ENCODE measurements at places on chromosomes 2 and 18. TPM values are rescaled to one million over a fixed set of nuclear protein-coding genes. Genes with fewer than 3 reads are reported as not detected.
A peak's percentile ranks its signal among the peaks of the same experiment; 100 is the strongest.

DNA sequence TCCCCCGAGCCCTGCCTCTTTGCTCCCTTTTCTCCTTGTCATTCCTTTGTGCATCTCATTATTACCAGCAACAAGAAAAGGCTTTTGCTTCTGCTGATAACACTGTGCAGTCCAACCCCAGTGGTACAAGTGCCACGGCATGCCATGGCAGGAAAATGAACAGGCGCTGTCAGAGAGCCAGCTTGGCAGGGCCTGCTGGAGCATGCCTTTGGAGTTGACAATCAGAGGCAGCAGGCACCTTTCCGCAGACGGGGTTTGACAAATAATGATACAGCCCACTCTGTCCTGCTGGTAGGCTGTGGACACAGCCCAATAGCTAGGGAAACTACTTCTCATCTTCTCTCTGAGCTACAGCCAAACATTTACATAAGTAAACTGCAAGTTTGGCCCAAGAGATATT, 243.9 kb upstream of the LRRTM1 start:
- no peak for ATAC-seq

- ATAC-seq = no peak
Measured at GRCh38 chr2:233142355-233142897, 82.3 kb downstream of the INPP5D start.

DNA sequence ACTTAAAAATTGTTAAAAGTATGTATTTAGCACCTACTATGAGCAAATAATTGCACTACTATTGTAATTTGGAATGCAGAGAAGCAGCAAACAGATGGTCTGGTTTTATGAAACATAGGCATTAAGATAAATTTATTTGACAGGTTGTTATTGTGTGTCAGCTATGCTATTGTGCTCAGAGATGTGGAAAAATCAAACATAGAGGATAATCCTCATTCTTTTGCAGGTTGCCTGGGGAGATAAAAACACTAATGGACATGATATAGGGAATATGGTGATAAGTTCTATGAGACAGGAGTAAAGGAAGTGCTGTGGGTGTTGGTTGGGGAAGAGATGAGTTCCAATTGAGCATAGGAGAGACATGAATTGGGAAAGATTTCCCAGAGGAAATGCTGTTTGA, 71.3 kb downstream of the PPP1R1C start:
- no peak for ATAC-seq

GRCh38 chr2:216578325-216578724, 54.9 kb upstream of the IGFBP2 start:
- no peak for ATAC-seq

DNA sequence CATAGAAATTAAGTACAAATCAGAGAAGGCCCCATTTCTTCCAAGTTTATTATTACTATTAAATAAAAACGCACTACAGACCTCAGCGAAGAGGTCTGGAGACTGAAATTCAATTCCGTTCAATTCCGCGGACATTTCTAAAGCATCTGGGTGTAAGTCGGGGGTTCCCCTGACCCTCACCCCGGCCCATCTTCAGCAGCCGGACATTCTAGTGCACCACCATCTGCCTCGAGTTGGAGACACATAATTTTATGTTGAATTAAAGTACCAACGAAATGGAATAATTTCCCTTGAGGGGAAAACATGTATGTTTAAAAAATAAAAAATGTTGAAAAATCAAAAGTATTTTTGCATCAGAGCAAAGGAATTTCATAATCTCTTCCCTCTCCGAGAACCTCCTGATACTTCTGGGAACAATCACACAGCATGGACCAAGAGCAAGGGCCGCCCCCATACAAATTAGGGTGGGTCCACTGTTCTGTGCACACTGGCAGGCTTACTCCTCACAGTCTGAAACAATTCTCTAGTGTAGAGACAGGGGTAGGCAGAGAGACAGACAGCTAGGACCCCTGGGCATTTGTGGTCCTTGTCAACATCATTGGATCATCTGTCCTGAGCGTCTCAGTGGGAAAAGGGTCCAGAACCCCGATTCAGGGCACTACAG, 29.3 kb downstream of the MBP start:
- ATAC-seq = no peak

DNA sequence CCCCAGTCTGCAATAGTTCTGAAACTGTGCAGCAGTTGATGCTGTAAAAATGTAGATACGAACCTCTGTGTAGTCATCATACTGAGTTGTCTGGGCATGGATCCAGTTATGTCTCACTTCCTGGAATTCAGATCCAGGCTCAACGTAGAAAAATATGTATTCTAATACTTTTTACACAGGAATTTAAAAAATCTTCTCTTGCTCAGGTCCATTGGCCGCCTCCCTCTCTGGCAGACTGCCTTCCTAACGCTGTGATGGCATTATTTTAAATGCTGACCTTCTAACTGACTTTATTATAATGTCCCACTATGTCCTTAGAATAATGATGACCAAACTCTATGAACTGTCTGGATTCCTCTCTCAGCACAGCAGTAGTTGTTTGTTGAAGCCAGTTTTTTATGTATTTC, 119.6 kb downstream of the FEZ2 start:
- peak; percentile 82 for ATAC-seq

DNA sequence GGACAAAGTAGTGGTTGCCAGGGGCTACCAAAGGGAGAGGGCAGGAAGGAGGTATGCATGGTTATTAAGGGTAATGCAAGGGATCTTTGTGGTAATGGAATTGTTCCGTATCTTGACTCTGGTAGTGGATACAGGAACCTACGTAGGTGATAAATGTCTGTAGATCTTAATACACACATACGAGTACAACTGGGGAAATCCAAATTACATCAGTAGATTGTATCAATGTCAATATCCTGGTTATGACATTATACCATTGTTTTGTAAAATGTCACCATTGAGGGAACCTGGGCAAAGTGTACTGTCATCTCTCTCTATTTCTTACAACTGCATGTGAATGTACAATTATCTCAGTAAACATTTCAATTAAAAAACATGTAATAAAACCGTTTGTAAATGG, 56.2 kb downstream of the ALPK2 start:
- no peak for ATAC-seq

GRCh38 chr2:545711-546650, 131.2 kb downstream of the TMEM18 start:
- ATAC-seq = no peak

DNA sequence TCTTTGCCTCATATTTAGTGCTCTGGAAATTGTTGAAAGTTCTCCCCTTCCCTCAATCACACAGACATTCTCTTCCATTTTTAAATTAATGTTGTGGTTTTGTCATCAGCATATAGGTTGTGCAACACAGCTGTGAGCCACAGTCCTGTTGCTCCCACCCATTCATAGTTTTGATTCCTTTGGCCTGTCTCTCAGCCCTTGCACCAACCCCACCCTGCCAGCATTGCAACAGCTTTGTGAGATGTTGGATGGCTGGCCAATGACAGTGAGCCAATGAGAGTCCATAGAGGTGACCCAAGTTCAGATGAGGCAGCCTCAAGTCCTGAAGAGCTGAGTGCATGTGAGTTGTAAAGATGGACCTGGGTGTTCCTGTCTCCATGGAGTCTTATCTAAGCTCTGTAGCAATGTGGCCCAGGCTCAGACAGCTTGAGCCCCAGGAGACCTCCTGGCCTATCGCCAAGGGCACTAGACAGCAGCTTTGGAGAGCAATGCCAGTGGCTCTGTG, 775.5 kb downstream of the RNF144A start:
- ATAC-seq = no peak

DNA sequence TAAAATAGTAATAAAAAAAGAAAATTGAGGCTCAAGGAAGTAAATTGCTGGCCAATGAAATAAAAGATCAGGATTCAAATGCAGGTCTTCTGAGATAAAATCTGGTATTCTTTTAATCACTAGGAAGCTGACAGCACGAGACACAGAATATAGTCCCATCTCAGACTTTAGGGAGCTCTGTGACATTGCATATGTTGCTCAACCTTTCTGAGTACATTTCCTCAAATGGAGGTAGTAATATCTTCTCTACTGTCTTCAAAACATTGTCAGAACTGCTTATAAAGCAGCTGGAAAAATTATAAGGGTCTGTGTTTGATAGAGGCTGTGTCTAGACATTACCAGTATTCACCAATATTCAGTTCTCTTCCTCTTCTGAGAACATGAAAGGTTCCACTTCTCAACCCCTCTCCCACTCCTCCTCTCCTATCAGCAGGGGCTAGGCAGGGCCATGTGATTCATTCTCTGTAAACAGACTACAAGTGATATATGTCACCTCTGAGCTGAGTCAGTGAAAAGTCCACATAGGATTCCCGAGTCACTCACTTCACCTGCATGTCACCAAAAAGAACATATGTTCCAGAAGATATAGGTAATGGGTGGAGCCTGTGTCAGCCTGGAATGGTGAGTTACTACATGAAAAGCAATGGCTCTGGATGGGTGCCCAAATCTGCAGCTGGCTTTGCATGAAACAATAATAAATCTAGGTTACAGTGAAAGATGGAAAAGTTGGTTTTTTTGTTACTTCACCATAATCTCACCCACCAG, 7.1 kb downstream of the KCNE4 start:
- peak; percentile 63 for ATAC-seq

- no peak for ATAC-seq
Measured at GRCh38 chr18:44651478-44651877, 29.2 kb upstream of the SETBP1 start.

DNA sequence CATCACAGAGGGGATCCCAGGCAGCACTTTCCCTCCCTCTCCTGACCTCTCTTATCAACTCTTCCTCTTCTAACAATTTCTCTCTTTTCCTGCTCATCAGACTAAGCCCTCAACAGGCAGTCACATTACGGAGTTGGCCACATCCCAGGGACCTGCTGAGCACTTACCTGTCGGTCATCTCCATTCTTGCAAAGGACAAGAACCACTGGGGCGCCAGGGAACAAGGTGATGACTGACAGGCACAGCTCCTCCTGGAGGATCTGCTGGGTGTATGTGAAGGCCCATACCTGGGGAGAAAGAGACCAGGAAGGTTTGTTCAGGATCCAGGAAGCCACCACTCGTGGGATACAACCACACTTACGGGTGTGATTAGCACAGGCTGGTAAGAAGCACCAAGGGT, 104.8 kb upstream of the CAPN13 start:
- no peak for ATAC-seq

DNA sequence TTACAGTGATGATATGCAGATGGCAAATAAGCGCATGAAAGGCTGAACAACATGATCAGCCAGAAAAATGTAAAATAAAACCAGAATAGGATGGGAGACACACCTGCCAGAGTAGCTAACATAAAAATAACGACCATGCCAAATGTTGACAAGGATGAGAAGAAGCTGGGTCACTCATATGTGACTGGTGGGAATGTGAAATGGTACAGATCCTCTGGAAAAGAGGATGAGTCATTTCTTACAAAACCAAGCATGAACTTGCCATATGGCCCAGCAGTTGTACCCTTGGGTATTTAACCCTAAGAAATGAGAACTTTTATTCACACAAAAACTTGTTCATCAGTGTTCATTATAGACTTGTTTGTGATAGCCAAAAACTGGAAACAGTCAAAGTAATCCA, 143.8 kb downstream of the SH3BP4 start:
- no peak for ATAC-seq

DNA sequence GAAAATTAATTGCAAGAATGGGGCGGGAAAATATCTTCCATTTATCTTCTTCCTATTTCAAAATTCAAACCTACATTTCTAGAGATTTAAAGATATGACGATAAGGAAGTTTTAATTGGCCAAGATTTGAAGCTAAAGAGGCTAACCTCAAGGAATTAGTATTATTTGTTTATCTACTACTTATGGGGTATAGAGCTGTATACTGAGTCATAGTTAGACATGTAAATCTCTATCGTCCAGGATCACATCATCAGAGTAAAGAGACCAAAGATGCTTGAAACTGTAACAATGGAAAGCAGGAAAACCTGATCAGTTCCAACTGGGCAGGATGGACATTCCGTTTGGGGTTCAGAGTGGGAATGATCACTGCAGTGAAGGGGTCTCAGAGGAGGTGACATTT, 95.2 kb upstream of the KLF7 start:
- no peak for ATAC-seq

GRCh38 chr2:96251721-96252292, 14.0 kb downstream of the TMEM127 start:
- peak; percentile 93 for ATAC-seq

GRCh38 chr2:196376984-196377877, 205.9 kb upstream of the STK17B start:
- no peak for ATAC-seq

DNA sequence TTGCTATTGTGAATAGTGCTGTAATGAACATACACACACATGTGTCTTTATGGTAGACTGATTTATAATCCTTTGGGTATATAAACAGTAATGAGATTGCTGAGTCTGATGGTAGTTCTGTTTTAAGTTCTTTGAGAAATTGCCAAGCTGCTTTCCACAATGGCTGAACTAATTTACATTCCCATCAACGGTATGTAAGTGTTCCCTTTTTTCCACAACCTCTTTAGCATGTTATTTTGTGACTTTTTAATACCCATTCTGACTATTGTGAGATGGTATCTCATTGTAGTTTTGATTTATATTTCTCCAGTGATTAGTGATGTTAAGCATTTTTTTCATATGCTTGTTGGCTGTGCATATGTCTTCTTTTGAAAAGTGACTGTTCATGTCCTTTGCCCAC, 86.7 kb downstream of the TTC27 start:
- ATAC-seq = no peak

Gene ERICH2
- 8.9 TPM for total RNA-seq

Gene FHOD3
- total RNA-seq = 1.3 TPM

Gene NFE2L2
- total RNA-seq = 56.2 TPM

Gene PRKAG3
- not detected for total RNA-seq

Gene PMAIP1
- total RNA-seq = 20.8 TPM

Gene GRHL1
- 3.4 TPM for total RNA-seq

Gene C2orf80
- total RNA-seq = 4.1 TPM

Gene FAM161A
- 0.97 TPM for total RNA-seq

Gene EGR4
- not detected for total RNA-seq

Gene CYS1
- 0.14 TPM for total RNA-seq

Gene POTEE
- total RNA-seq = 0.43 TPM

Gene CHRNA1
- total RNA-seq = 0.90 TPM

Gene PROKR1
- 0.26 TPM for total RNA-seq

All from motor neuron (in vitro differentiated cells).